GM19239 (cell line): ENCODE measurements at places on chromosomes 2 and 18.
A peak's percentile ranks its signal among the peaks of the same experiment; 100 is the strongest.

DNA sequence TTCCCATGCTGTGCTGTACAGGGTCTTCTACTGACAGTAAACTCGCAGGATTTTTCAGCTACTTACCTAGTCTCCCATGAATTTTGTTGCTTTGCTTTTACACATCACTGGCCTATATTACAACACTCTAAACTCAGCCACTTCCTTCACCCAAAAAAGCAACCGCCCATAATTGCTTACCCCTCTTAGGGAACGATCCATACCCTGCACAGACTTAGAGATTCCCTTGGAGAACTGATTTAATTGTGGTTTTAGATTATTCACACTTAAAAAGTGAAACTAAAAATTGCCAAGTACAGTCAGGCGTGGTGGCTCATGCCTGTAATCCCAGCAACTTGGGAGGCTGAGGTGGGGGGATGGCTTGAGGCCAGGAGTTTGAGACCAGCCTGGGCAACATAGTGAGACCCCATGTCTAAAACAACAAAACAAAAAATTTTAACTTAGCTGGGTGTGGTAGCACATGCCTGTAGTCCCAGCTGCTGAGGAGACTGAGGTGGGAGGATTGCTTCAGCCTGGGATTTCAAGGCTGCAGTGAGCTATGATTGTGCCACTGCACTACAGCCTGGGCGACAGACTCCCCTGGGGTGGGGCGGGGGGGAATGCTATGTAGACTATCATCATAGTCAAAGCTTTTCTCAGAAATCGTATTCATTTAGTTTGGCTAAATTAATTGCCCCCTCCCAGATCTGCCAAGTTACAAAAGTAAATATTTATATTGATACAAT is 19.3 kb downstream of the MRPL30 start:
- DNase-seq = no peak

- no peak for DNase-seq
These were observed 86.5 kb upstream of the SLC14A2 start for GRCh38 chr18:45528712-45529336.

DNA sequence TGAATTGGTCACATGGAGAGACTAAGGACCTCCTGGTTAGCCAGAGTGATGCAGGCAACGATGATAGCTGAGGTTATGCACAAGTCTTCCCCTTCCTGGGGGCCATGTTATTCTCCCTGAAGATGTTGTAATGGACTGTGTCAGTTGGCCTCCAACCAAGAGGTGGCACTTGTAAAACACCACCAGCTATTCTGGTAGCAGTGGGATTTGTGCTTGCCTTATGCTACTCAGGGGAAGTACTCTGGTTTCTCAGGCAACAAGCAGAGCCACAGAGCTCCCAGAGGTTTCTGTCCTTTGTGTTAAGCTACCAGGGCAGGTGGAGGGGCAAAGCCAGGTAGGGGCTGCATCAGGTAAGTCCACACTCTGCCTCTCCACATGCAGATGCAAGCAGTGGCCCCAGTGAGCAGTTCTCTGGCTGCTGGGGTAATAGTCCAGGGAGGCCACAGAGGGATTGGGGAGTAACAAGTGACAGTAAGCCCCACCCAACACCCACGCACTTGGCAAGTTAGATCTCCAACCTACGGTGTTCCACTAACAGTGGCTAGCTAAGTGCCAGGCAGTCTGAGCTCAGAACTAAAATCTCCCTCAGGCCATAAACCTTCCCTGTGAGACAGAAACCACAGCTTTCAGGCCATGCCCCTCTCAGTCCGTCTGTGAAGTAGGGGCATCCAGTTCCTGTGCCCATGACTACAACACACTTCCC is 99.7 kb downstream of the RND3 start:
- no peak for DNase-seq

GRCh38 chr2:23219666-23220065 is 165.3 kb upstream of the KLHL29 start:
- DNase-seq = no peak

DNA sequence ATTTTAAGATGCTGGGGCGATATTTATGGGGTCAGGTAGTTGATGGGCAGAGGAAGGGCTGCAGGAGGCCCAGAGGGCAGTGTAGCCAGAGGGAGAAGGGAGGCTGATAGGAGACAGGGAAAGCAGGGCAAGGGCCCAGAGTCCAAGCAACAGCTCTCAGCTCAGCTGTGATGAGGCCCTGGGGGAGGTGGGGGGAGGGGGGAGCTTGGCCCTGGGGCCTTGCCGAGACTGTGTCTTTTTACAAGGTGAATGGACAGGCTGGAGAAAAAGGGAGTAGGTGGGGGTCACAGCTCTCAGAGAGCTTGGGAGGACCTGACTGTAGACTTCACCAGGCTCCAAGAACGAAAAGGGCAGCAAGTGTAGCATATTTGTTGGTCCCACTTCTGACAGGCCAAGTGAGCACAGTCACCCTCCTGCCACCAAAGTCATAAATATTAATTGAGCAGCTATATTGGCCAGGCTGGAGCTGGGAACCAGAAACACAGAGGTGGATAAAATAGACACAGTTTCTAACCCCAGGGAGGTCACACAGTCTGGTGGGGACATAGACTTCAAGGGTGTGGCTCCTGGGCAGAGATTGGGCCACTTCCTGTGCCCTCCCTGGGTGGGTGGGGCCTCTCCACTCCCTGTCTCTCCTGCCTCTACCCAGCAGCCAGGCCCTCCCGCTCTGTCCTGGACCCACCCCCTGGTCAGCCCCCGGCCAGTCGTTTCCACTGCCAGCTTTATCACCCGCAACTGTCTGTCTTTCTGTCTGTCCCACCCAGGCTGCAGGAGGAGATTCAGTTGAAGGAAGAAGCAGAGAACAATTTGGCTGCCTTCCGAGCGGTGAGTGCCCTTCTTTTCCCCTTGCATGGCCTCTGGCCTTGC is 1.4 kb downstream of the DES start:
- DNase-seq = no peak

GRCh38 chr2:3170792-3171455 is 206.7 kb downstream of the EIPR1 start:
- DNase-seq = no peak

GRCh38 chr2:97760480-97761049 is 47.2 kb downstream of the ZAP70 start:
- DNase-seq = no peak

DNA sequence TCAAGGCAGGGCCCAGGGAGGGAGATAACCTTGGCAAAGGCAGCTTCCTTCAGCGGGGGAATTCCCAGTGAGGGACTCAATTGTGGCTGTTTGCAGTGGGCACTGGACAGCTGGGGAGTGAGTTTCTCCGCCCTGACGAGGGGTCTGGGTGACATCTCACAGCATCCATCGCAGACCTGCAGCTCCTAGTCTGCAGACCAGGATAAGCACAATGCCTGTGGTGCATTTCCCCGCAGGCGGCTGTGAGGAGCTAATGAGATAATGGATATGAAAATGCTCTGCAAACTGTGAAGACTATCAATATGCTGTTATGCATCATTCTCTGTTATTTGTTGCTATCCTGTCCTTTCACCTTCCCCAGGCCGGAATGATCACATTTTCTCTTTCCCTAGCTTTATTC is 30.0 kb upstream of the CYP1B1 start:
- DNase-seq = no peak

DNA sequence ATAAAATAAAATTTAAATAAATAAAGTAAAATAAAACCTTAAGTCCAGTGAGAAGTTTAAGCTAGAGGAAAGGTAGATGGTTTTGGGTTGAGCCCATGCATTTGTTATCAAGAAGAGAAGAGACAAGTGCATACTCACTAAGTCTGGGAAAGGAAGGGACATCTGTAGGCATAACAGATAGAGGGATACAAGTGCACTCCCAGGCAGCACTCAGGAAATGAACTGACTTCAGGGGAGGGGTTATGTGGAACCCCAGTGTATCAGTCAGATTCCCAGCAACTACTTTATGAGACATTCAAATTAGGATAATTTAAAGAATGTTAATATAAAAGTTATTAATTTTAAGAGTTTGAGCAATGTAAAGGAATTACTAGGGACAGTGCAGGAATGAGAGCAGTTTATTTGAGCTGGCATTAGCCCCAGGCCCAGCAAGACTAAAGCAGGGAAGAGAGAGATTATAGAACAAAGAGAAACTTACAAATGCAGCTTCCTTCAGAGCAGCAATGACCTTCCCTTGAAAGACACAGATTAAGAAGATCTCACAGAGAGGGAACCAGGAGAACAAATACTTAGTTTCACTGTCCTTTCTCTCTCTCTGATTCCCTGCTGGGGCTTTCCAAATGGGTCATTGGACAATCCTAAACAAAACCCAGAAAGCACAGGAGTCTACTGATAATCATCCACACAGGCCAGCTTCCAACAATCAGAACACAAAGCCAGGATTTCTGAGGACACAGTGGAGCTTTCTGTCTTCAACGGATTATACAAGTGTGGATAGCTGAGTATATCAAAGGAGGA is 109.7 kb downstream of the ERBB4 start:
- DNase-seq = no peak

DNA sequence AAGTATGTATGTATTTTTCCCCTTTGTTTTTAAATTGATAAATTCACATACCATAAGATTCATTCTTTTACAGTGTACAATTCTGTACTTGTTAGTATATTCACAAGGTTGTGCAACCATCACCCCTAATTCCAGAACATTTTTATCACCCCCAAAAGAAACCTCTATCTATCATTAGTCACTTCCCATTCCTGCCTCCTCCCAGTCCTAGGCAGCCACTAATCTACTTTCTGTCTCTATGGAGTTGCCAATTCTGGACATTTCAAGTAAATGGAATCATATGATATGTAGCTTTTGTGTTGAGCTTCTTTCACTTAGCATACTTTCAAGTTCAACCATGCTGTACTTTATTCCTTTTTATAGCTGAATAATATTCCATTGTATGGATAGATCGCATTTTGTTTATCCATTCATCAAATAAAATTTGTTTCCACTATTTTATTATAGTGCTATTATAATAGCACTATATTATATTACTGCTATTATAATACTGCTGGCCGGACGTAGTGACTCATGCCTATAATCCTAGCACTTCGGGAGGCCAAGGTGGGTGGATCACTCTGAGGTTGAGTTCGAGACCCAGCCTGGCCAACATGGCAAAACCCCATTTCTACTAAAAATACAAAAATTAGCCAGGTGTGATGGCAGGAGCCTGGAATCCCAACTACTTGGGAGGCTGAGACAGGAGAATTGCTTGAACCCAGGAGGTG is 10.9 kb downstream of the STARD7 start:
- no peak for DNase-seq

GRCh38 chr2:188773075-188773474 is 201.1 kb upstream of the COL3A1 start:
- no peak for DNase-seq

DNA sequence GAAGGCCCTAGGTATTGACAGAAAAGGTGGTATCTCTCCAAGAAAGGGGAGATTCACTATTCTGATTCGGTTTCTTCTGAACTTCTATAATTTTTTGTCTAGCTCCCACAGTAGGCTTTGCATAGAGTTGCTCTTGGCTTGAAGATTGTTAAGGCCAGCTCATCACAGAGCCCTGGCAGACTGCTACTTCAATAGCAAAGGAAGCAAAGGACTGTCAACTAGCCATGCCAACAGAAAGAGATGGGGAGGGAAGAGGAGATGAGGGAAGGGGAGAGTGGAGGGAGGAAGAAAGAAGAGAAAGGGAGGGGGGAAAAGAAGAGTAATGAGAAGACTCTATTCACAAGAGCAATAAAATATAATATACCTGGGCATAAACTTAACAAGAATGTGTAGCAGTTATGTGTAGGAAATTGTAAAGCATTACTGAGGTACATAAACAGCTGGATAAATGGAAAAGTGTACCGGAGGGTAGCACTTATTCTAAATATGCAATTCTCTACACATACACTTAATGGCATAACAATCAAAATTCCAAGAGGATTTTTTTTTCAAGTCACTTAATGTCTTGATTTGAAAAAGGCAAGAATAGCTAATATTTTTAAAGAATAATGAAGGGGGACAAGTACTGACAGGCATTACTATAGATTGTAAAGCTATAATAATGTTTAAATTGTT is 102.5 kb downstream of the LOXHD1 start:
- DNase-seq = no peak

- DNase-seq = no peak
These were observed 107.5 kb downstream of the GULP1 start for GRCh38 chr2:188399159-188399558.

- no peak for DNase-seq
These were observed 84.1 kb downstream of the XIRP2 start for GRCh38 chr2:166972418-166972817.

GRCh38 chr2:21367421-21367820 is 243.7 kb downstream of the TDRD15 start:
- DNase-seq = no peak

- peak; percentile 59 for DNase-seq
These were observed 368.7 kb upstream of the ID2 start for GRCh38 chr2:8312861-8313830.

- no peak for DNase-seq
These were observed 81.8 kb downstream of the CERKL start for GRCh38 chr2:181575024-181575649.

DNA sequence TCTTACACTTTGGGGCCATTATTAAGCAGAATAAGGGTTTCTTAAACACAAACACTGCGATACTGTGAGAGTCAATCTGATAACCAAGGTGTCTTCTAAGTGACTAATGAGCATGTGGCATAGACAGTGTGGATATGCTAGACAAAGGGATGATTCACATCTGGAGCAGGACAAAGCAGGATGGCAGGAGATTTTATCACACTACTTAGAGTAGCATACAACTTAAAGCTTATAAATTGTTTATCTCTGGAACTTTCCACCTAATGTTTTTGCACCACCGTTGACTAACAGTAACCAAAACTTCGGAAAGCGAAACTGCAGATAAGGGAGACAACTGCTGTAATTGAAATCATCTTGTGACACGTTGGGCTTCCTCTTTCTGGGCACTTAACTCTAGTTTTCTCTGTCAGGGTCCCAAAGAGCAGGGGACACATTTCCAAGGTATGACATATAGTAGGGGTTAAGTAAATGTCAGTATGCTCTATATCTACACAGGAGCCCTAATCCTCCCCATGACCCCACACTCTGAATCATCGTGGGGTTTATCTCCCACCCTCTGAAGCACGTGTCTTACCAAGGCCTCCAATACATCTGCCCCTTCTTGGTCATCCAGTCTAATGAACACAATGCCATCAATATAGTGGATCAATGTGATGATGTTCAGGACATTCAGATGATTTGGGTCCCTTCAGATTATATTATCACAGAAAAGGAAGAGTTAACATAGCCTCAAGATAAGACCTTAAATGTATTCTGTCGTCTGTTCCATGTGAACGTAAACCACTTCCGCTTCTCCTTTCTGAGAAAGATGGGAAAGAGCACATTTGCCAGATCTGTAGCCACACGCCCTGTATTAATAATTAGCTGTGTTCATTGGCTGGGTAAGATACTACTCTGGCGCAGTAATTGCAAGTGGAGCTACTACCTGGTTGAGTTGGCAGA is 78.7 kb downstream of the FTCDNL1 start:
- no peak for DNase-seq
